ENCODE measurements at places on chromosomes 6 and 20.

DNA sequence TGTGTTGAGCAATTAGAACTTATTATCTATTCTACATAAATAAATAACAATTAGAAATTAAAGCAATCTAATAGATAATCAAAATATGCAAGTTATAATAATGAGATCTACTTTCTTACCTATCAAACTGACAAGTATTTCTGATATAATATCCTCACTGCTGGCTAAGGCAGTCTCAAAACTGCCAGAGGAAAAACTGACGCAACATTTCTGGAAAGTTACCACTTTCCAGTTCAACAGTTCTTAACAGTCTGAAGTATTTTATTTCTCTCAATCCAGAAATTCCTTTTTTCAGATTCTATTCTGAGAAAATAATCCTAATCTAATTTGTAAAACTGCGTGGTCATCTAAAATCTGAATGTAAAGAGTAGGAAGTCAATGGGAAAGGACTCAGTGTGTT, 121.0 kb downstream of the TRDN start:
- no peak for DNase-seq

GRCh38 chr6:26260110-26260637, 104.8 kb upstream of the BTN3A2 start:
- DNase-seq: no peak

GRCh38 chr6:35794536-35795452, 2.3 kb downstream of the CLPS start:
- no peak for DNase-seq

DNA sequence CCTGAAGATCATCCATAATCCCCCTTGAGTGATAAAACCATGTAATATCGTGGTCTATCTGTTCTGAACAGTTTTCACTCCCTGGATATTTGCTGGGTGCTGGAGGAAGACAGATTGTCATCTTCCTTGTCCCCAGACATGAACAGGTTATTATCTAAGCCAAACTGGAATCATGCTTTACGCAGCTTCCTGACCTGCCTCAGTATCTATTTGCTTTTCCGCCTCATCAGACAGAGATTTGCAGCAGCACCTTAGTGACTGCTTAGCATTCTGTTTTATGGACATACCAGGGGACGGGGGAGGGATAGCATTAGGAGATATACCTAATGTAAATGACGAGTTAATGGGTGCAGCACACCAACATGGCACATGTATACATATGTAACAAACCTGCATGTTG, 124.6 kb downstream of the SLC23A2 start:
- no peak for DNase-seq

GRCh38 chr6:11527274-11527870, 10.2 kb upstream of the TMEM170B start:
- DNase-seq: no peak

GRCh38 chr6:105705608-105706007, 302.7 kb upstream of the PREP start:
- no peak for DNase-seq

DNA sequence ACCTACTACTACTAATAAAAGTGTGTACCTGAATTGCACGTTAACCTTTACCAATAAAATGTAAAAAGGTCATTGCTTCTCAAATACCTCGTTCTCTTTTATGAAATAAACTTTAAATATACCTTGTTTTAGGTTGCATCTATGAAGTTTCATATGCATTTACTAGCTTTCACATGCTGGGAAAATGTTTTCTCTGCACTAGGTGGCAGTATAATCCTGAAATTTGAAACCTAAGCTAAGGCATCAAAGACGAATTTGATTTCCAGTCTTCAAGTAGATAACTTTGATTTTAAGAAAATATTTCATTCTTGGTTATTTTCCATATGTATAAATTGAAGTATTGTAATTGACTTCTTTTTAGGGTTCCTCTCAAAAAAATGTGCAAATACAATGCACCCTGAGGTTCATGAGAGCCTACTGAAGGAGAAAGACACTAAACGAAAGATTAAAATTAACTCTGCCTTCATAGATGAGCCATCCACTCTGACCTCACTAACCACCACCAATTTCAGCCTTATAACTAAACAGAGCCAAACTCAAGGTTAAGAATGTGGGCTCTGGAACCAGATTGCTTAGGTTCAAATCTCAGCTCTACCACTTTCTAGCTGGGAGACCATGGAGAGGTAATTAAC, 7.3 kb upstream of the COL9A1 start:
- no peak for DNase-seq

GRCh38 chr6:48021904-48022303, 89.1 kb downstream of the PTCHD4 start:
- DNase-seq: no peak

GRCh38 chr6:40037271-40037670, 103.0 kb upstream of the MOCS1 start:
- DNase-seq: no peak

DNA sequence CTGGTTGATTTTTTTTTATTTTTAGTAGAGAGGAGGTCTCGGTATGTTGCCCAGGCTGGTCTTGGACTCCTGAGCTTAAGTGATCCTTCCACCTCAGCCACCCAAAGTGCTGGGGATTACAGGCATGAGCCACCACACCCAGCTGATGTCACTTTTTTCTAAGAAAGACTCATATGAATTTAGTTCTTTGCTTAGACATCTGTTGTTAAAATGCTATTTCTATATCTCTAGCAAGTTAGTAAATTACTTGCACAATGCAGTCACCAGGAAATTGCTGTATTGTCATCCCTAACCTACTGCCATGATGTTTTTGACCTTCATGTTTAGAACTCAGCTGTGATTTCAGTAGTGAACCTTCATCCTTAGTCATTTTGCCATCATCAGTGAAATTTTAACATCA, 5.7 kb downstream of the KDM1B start:
- no peak for DNase-seq

DNA sequence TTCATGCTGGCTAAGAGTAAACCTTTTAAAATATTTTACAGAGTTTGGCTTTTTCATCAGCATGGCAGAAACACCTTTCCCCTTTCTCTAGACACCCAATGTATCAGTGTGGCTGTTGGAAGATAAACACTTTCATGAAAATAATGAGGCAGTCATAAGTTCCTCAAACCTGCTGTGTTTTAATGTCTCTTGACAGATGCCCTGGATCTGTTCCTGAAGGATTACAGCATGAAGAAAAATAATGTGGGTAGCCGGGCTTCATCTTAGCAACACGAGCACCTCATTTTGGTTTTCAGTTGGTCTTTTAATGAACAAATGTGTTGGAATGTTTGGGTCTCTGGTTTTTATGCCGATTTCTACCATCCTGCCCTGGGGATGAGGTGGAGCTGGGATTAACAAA, 45.5 kb upstream of the UNC93A start:
- DNase-seq: no peak

DNA sequence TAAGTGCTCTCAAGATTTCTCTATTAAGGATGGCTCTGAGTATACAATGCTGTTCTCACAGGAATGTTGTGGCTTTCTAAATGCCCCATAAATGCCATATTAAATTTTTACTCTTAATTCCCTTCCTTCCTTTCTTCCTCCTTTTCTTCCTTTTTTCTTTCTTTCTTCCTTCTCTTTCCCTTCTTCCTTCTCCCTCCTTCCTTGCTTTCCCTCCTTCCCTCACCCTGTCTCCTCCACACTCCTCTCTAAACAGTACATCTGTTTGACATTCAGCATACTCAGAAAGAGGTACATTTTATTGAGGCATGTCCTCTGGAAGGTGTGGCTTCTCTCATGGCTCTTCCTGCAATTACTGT, 433 bp upstream of the SLC17A1 start:
- DNase-seq: no peak

DNA sequence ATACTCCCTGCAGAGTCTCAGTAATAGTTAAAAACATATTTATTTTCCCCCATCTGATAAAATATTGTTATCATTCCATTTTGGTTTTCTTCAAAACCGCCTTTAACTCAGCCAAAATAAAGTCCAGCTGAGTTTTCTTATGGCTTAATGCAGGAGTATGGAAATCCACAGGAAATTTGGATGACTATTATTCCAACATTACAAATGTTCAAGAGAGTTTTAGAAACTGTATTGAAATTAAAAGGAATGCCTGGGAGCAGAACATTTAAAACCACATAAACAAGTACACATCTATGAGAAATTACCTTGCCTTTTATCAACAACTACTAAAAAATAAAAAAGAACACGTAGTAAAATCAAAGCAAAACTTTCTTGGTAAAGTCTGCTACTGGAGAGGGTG, 45.7 kb downstream of the NCOA7 start:
- DNase-seq: no peak

- DNase-seq: no peak
These were observed 6.4 kb upstream of the EXOC2 start for GRCh38 chr6:699319-699718.

DNA sequence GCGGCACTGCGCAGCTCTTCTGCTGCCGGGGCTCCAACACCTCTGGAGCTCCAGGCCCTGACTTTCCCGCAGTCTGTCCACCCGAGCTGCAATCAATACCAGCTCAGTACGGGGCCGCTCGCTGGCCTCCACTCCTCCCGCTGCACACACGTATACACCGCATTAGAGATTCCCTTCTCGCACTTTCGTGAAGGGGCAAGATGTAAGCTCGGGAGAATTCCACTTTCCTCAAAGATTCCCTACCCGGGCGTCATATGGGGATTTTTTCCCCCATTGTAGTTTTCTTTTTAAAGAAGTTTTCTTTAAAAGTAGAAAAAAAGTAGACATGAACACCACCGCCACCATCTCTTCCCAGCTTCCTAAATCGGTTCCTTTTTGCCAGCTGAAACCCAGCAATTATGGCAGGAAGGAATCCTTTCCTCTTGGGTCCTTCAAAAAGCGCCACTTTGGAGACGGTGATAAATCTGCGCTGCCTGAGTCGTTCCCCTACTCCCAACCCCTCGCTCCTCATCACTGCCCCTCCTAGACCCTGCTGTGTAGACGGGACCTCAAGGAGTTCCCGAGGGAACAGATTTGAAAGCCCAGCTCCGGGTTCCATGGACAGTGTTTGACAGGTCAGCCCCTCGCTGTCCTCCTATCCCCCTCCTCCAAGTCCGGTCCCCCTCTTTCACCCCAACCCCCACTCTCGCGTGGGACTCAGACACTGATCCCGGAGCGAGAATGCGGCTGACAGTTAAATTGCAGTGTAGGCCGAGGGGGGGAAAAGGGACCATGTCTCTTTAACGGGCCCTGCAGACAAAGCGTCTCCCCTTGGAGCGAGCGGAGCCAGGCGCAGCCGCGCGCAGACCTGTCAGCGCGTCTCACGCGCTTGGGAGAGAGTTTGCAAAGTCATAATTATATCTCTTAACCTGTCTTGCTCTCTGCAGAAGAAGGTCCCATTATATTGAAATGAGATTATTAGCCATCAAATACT, 39.5 kb downstream of the NCR2 start:
- no peak for DNase-seq

GRCh38 chr6:111603685-111604084, 2.0 kb downstream of the TRAF3IP2 start:
- no peak for DNase-seq

DNA sequence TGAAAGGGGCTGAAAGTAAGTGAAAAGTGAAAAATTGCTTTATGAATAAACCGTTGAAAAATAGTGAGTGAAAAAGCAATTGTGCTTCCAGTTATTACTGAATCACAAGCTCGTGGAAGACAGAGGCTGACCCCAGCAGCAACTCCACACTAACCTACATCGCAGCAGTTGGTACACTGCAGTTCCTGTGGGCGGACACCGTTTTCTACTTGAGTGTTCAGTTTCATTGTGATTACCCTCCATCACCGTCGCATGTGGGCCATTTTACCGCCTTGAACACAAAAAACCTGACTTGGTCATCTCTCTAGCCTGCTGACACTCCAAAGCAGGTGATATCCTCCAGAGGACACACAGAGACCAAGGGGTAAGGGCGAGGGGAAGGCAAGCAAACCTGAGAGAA, 28.4 kb downstream of the PRDM1 start:
- DNase-seq: no peak

- DNase-seq: no peak
These were observed 14.0 kb downstream of the DCBLD1 start for GRCh38 chr6:117496383-117496990.

- DNase-seq: no peak
These were observed 26.7 kb downstream of the SAYSD1 start for GRCh38 chr6:39088331-39088730.

- DNase-seq: no peak
These were observed 166.4 kb downstream of the ATXN1 start for GRCh38 chr6:16594849-16595248.

DNA sequence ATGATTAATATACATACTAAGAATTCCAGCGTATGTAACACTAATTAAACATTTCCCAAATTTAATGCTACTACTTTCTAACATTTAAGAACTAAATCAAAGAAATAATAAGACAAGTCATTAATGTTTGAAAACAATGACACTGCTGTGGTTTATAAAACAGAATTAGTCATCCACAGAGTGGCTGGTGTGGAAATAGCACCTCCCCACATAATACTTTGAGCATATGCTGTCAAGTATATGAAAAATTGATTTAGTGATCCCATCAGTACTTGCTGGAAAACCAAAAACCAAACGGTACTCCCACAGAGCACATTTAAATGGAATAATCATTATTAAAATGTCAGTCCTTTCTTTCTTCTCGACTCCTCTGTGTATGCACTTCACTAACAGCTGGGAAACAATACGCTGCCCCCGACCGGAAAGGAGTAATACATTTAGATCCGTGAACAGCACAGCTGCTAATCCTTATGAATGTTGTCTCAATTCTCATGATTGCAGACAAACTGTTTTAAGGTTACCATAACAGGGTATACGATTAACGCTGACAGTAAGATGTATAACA, 78.4 kb downstream of the PREP start:
- no peak for DNase-seq

- DNase-seq: no peak
These were observed 20.2 kb upstream of the FHL5 start for GRCh38 chr6:96542702-96543101.

GRCh38 chr6:83114164-83114563, 46.7 kb downstream of the DOP1A start:
- DNase-seq: no peak

- DNase-seq: no peak
These were observed 100.4 kb downstream of the JARID2 start for GRCh38 chr6:15346315-15346714.

DNA sequence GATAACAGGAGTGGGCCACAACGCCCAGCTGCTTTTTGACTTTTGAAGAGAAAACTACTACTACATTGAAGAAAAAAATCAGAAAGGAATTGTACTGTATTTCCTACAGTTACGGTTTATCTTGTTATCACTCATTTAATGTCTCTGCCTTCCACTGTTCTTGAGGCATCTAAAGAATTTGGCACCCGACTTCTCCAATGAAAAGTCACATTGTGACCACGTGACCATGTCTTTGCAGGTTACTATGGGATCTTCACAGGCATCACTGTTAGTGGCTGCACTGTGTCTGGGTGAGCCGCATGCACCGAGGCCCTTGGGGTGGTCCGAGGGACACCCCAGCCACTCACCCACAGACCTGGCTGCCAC, 26.8 kb downstream of the RRBP1 start:
- DNase-seq: no peak

DNA sequence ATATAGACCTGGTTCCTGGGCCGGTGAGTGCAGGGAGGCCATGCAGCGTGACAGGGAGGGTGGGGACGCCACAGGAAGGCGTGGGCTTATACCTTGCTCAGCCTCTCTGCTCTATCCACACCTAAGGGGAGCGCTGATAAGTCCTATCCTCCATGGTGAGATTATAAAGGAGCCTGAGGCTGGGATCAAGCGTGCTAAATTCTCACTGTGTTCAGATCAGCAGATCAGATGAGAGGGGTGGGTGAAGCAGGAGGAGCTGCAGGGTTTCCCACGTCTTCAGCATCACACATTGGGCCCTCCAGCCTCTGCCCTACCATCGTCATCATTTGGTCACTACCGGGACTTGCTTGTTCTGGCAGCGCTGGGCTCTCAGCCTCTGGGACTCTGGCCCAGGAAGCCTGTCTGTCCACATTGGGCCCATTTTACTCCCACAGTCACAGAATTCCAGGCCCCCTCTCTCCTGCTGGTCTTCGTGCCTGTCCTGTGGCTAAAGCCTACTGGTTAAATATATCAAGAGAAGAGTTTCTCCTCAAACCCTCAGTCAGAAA, 29.1 kb upstream of the PDE10A start:
- no peak for DNase-seq
